ENCODE measurements at places on chromosomes 11 and 22. TPM values are rescaled to one million over a fixed set of nuclear protein-coding genes. Genes with fewer than 3 reads are reported as not detected.

DNA sequence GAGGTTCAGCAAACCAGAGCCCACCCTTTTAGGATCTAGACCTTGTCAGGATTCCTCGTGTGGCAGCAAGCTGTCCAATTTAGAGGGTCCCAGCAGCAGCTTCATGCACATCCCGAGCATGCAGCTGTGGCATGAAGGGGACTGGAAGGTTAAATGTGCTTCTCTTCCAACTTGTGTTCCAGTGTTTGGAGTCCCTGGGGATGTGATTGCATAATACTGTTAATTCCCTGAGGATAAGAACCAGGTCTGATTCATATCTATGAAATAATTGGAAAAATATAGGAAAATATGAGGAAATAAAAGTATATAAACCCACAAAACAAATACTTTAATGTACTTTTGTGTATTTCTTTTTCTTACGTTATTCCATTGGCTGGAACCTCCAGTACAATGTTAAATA lies 130.5 kb downstream of the MORC2 start:
- DNase-seq, result no peak

GRCh38 chr11:73019996-73020395 lies 122.1 kb downstream of the FCHSD2 start:
- DNase-seq, result no peak

GRCh38 chr11:31404614-31405013 lies 35.0 kb downstream of the DNAJC24 start:
- no peak for DNase-seq

The OR51E1 gene
- 0.23 TPM for polyA plus RNA-seq

DNA sequence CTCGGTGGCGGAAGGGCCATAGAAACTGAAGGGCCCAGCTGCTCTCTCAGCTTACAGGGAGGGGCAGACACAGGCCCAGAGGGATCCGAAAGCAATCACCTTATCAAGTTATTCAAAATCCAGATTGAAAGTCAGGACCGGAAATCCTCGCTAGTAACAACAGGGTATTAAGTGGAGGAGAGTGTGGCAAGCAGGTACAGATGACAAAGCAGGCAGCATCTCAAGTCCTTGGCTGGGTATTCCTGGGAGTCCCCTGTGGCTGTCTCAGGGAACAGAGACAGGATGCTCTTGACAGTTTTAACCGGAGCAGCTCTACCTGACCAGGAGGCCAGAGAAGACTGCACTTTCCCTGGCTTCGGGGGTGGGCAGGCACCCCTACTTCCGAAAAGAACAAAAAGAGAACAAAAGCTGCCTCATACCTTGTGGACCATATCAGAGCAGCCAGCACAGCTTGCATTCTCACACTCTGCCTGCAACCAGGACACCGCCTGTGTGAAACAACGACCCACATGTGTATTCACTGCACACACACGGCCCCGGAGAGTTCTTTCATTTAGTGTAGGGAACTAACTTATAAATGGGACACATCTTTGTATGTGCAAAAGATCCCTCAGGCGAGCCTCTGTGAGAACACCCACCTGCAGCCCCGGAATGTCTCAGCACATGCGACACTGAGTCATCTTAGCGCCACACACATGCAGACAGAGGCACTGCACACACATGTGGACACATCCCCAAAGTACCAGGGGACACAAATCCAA lies 78.3 kb downstream of the MICAL3 start:
- DNase-seq, result no peak

DNA sequence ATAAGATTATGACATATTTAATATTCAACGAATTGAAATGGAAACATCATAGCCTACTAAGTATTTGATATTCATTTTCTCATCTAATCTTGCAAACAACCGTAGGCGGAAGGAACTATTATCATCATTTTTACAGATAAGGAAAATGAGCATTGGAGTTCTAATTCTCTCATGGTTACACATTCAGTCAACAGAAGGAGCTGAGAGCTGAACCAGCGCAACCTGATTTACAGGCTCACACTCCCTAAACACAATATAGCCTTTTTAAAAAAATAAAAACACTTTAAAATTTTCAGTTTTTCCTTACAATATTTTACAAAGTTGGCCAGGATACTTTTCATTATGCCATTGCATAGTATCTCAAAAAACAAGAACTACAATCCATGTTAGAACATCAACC lies 74.8 kb downstream of the APOL5 start:
- DNase-seq, result no peak

The SMIM35 gene
- 0.02 TPM for polyA plus RNA-seq

The PAX6 gene
- 15.9 TPM for polyA plus RNA-seq

The SERPING1 gene
- polyA plus RNA-seq, result 360 TPM

The PIWIL4 gene
- 12.1 TPM for polyA plus RNA-seq

- DNase-seq, result no peak
Measured at GRCh38 chr11:91158297-91158696, 935.4 kb upstream of the CHORDC1 start.

DNA sequence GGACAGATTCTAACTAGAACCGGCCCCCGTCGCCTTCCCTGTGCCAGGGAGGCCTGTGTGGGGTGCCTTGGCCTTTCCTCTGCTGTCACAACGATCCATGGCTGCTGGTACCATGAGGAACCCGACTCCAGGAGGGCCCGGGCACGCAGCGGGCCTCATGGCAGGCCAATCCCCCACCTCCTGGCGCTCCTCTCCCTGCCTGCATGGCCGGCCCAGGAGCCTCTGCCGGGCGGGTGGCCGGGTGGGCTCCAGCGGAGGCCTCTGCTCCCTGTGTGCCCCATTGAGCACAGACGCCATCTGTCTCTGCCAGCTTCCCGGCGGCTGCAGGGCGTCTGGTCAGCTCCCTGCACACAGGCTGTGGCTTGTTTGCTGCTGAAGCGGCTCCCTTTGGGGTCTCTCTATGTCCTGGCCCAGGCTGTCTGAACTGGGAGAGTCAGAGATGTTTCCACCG lies 86.5 kb downstream of the MYEOV start:
- DNase-seq, result no peak

The FAM181B gene
- 0.49 TPM for polyA plus RNA-seq

- DNase-seq, result no peak
Measured at GRCh38 chr11:2944530-2944929, 15.3 kb upstream of the PHLDA2 start.

DNA sequence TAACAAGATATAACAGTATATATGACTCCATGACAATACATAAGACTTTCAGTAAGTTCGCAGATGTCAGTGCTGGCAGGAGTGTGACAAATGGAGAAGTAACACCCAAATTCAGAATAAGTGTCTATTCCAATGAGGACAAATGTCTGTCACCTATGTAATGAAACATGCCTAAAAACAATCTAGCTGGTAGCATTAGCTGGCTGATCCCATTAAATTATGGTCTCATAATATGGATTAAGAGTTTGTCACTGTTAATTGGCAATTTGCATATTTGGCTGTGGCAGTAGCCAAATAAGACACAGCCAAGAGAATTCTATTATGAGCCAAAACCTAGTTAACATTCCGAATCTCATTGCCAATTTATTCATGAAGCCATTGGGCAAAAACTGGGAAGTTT lies 30.2 kb upstream of the CAVIN3 start:
- DNase-seq, result no peak

DNA sequence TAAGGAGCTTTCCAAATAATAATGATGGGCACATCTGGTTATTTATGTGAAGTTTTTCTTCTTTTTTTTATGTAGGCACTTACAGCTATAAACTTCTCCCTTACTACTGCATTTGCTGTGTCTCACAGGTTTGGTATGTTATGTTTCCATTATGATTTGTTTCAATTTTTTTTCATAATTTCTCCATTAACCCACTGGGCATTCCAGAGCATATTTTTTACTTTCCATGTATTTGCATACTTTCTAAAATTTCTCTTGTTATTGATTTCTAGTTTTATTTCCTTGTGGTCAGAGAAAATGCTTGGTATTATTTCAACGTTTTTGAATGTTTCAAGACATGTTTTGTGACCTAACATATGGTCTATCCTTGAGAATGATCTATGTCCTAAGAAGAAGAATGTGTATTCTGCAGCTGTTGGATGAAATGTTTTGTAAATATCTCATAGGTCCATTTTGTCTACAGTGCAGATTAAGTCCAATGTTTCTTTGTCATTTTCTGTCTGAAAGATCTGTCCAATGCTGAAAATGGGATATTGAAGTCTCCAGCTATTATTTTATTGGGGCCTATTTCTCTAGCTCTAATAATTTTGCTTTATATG lies 362.1 kb downstream of the DDX10 start:
- no peak for DNase-seq

- DNase-seq, result no peak
Measured at GRCh38 chr22:50329236-50329635, 2.4 kb upstream of the DENND6B start.

DNA sequence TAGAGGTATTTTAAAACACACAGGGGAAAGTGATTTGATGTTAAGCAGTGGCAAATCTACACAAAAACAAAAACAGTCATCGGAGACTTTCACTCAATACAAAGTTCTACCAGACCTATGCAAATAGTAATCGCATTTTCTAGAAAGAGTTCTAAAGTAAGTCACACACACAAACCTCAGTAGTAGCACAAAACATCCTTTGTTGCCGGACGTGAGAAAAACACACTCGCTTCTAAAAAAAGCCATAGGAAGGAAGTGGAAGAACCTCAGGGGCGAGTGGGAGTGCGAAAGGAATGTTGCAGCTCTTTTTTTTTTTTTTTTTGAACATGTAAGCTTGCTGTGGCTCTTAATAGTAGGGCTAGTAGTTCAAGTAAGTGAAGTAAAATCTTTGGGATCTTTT lies 88.9 kb downstream of the MAML2 start:
- DNase-seq, result no peak

The SPI1 gene
- polyA plus RNA-seq, result 7.6 TPM

DNA sequence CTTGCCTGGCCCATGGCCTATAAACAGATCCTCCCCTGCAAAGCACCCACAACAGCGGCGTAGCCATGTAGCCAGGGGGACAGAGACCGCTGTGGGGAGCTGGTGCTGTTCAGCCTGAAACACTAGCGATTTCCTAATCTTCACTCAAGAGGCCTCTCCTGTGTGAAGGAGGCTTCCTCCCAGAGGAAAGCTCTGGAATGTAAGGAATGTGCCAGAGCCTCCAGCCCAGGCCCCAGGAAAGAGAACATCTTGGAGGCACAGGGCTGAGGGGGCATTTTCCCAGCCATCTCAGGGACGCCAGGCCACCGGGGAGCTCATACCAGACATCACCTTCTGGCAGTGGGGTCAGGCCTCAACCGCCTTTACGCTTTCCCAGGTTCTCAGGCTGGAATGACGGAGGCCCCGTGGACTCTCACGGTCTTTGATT lies 24.0 kb downstream of the MIAT start:
- no peak for DNase-seq
